T-helper 17 cell (primary cell): ENCODE measurements at places on chromosomes 1 and 21.

DNA sequence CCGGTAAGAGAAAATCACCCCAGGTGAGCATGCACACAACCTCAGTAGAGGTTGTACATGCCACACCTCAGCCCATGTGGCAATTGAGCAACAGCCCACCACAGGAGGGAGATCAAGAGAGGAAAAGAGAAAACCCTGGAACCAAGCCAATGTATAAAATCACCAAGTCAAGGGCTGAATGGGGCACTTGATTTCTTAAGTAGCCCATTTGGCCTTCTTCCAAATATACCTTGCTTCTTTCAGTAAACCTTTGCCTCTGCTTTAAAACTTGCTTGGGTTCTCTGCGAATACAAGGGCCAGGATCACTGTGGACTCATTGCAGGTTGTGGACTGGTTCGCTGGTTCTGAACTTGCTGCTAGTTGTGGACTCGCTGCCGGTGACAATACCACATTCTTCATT lies 1814.0 kb downstream of the PLA2G4A start:
- DNase-seq = no peak

- DNase-seq = no peak
These were observed 354.3 kb upstream of the NEGR1 start for GRCh38 chr1:72636631-72637030.

GRCh38 chr1:200130552-200130951 lies 103.0 kb downstream of the NR5A2 start:
- no peak for DNase-seq

- no peak for DNase-seq
These were observed 248.7 kb upstream of the CSF3R start for GRCh38 chr1:36731226-36732014.

GRCh38 chr1:68276448-68276847 lies 44.1 kb upstream of the WLS start:
- DNase-seq = no peak

DNA sequence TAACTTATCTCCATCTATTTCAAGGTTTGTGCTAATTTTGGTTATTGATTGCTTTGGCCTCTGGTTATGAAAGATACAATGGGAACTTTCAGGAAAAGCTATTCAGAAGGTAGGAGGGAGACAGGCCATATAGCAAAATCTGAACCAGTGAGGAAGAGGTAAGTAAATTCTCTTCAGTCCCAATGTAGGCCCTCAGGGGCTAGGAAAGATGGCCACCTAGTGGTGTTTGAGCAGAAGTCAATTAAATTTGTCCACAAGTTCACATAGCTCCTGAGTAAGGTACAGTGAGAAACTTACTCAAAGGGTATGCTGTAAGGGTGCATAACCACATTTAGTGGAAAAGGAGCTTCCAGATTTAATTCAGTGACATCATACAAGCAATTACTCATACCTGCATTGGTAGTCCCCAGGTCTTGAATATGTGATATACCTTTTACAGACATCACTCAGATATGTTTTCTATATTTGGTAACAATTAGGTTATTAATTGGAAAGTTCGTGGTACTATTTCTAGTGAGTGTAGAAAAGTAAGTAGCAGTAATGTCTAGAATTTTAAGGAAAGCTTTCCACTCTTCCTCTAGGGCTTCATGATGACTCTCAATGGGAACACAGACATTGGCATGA lies 21.4 kb upstream of the FMO1 start:
- DNase-seq = no peak

- DNase-seq = no peak
These were observed 1.9 kb downstream of the ZBTB48 start for GRCh38 chr1:6581561-6582305.

DNA sequence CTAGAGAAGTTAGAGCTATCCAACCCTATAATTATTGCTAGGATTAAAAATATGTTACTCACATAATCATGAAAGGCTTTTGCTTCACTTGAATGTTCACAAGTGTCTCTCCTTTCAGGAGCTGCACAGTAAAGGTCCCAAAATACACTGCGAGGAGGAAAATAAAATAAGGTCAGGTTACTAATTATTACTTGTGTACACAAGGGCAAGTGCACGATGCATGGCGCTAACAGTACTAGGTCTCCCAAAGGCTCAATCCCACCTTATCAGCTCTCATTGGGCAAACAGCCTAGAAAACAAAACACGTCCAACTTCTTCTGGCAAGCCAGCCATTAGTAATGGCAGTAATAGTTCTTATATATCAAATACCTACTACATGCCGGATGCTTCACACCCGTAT lies 4.4 kb downstream of the SSBP3 start:
- no peak for DNase-seq

GRCh38 chr1:45250544-45250943 lies 44.1 kb upstream of the ZSWIM5 start:
- no peak for DNase-seq

DNA sequence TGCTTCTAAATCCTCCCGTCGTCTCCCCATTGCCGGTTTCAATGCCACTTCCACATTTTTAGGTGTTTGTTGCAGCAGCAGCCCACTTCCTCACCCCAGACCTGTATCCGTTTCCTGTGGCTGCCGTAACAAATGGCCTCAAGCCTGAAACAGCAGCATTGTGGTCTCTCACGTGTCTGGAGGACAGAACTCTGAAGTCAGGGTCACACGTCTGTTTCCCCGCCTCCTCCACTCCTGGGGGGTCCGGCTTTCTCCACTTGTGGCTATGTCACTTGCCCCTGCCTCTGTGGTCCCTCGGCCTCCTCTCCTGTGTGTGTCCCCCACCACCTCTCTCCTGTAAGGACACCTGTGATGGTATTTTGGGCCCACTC lies 21.8 kb downstream of the TRPM2 start:
- DNase-seq = no peak

DNA sequence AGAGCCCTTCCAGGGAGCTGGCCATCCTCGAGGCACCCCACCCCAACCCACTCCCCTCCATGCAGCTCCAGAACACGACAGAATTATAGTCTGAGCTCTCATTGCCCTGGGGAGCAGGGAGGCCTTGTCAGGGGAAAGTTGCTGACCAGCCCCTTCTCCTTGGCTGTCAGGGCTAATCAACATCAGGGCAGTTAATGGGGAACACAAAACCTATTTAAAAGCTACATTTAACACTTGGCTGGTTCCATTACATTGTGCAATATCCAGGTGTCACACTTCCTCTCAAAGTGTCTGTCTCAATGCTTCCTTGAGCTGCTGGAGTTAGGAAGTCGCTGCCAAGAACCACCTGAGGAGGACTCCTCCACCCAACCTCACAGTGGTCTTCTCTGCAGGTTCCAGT lies 111.8 kb upstream of the GRIK3 start:
- no peak for DNase-seq

GRCh38 chr1:55192093-55192492 lies 23.1 kb downstream of the USP24 start:
- no peak for DNase-seq

DNA sequence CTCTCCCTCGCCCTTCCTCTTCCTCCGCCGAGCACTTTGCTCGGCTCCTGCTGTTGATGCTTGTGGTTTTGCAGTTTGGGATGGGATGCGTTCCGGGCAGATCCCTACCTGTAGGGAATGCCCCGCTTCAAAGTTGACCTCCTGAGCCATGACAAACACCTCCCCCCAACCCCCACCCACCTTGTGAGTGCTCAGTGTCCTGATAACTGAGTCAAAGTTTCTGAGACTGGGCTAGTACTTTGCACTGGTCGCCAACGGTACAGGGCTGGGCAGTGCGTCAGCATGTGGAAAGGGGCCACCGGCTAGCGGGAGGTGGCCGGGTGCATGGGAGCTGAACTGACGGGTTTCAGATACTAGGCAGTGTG lies 771 bp downstream of the RABGAP1L start:
- no peak for DNase-seq

- no peak for DNase-seq
These were observed 40.2 kb upstream of the KCNA10 start for GRCh38 chr1:110559157-110559556.

DNA sequence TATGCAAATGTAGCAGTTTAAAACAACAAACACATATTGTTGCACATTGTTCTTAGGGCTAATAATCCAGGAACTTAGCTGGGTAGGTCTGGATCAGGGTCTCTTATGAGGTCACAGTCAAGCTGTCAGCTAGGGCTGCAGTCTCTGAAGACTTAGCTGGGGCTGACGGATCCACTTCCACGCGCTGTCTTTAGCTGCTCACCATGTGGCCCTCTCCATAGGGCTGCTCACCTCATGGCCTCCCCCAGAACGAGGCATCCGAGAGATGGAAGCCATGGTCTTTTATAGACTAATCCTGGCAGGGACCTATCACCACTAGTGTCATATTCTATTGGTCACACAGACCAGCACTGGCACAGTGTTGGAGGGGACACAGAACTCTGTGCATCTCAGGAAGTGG lies 8.7 kb upstream of the OXCT2 start:
- no peak for DNase-seq

- DNase-seq = no peak
These were observed 29.1 kb downstream of the SLC2A1 start for GRCh38 chr1:42929434-42930177.

- no peak for DNase-seq
These were observed 638 bp upstream of the OLIG2 start for GRCh38 chr21:33025106-33025488.

DNA sequence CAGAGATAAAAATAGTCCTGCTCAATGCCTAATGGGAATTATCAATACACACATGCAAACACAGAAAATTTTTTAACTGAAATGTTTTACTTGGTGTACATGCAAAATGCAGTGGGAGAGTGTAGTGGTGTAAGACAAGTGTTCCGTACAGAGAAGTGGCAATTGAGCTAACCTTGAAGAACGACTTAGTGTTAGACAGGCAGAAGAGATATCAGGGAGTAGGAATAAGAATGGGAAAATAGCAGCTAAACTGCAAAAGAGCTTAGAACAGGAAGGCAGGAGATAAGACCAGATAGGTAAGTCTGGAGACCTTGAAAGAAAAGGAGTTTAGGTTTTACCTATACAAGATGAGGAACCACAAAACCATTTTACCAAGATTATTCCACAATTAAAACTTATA lies 9.0 kb downstream of the USP24 start:
- DNase-seq = no peak

DNA sequence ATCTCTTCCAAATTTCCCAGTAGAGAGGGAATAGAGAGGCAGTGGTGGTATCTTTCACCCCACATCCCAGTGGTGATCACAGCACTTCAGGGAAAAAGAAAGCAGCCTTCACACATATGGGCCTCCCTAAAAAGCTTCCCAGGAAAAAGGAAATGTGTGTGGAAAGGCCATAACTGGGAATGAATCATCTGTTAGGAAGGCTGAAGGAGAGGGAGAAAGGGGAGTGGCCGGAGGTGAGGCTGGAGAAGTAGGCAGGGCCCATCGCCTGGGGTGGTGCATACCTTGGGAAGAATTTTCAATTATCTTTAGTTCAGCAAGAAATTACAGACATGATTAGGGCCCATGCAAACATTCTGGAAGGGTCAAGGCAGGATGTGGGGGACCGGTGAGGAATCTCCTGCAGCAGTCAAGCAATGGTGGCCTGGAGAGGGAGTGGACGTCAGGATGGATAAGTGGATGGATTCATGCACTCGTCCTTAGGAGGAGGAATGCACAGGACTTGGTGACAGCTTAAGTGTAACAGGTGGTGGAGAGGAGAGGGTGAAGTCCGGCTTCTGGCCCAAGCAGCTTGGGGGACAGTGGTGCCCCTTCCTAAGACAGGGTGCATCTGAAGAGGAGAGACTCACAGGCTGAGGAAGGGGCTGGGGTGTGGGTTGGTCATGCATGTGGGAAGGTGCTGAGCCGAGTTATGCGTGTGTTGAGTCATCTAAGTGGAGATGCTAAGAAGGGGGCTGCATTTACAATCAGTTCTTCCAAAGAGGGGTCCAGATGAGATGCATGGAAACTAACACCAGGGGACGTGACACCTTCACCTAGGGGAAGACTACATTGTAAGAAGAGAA lies 17.9 kb downstream of the HIVEP3 start:
- no peak for DNase-seq

- no peak for DNase-seq
These were observed 78.7 kb upstream of the RUNX1 start for GRCh38 chr21:35127851-35128250.
